ENCODE measurements at places on chromosomes 1 and 21. TPM values are rescaled to one million over a fixed set of nuclear protein-coding genes. Genes with fewer than 3 reads are reported as not detected.
A peak's percentile ranks its signal among the peaks of the same experiment; 100 is the strongest.

DNA sequence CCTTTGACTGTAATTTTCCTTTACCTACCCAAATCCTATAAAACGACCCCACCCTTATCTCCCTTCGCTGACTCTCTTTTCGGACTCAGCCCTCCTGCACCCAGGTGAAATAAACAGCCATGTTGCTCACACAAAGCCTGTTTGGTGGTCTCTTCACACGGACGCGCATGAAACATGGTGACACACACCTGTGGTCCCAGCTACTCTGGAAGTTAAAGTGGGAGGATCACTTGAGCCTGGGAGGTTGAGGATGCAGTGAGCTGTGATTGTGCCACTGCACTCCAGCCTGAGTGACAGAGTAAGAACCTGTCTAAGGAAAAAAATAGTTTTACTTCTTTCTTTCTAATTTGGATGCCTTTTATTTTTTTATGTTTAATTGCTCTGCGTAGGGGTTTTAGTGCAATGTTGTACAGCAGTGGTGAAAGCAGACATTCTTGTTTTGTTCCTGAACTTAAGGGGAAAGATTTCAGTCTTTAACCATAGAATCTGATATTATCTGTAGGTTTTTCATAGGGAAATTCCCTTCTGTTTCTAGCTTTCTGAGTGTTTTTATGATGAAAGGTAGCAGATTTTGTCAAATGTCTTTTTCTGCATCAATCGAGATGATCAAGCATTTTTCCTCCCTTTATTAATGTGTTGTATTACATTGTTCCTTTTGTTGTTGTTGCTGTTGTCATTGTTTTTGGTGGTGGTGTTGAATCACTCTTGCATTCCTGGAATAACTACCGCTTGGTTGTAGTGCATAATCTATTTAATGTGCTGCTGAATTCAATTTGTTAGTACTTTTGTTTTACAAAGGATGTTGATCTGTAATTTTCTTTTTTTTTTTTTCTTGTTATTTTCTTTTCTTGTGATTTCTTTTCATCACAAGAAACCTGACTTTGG, 497.4 kb downstream of the DISC1 start:
- DNase-seq = no peak

Gene TMEM269
- not detected for total RNA-seq

DNA sequence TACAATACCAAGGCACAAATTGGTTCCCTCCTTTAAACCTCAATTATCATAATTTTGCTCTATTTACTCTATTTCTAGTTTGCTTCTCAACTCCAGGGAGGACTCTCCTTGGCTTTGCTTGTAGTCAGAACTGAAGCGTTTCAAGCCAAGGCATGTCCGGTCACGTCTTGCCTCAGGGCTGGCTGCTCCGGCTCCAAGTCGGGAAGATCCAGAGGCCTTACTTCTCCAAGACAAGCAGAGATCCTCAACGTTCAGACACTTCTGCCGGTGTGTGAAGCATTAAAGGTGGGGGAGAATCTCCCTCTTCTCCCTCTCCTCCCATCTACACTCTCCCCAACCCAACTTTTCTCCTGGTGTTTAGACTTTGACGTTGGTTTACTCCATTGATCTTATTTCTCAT, 7.2 kb upstream of the HHAT start:
- DNase-seq = peak; percentile 58

Gene OR2L13
- not detected for total RNA-seq

Gene RGS1
- total RNA-seq = 62.4 TPM

GRCh38 chr1:27058966-27059669, 46.5 kb upstream of the TENT5B start:
- no peak for DNase-seq

DNA sequence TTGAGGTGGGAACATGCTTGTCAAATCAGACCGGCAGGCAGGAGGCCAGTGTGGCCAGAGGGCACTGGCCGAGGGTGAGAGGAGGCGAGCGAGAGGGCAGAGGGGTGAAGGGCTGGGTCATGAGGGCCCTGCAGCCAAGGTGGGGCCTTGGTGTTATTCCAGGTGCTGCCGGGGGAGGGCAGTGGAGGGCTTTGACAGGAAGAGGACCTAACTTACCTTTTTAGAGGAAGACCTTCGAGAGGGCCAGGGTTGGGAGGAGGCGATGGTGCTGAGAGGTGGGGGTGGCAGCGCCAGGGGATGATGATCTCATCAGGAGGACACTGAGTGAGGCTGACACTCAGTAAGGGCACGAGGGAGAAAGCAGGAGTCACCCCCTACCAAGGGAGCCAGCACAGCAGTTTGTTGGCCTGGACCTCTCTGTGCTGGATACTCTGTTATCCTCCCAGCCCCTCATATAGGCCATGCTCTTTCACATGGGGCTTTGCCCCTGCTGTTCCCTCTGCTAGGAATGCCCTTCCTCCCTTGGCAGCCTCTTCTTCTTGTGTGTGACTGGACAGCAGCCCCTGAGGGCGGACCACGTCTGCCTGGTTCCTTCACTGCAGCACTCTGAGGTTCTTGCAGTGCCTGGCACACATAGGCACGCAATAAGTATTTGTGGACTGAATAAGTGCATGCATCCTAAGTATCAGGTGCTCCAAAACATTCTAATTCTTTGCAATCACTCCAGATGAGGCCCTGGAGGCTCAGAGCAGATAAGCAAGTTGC, 7.5 kb upstream of the TTC22 start:
- DNase-seq = no peak

DNA sequence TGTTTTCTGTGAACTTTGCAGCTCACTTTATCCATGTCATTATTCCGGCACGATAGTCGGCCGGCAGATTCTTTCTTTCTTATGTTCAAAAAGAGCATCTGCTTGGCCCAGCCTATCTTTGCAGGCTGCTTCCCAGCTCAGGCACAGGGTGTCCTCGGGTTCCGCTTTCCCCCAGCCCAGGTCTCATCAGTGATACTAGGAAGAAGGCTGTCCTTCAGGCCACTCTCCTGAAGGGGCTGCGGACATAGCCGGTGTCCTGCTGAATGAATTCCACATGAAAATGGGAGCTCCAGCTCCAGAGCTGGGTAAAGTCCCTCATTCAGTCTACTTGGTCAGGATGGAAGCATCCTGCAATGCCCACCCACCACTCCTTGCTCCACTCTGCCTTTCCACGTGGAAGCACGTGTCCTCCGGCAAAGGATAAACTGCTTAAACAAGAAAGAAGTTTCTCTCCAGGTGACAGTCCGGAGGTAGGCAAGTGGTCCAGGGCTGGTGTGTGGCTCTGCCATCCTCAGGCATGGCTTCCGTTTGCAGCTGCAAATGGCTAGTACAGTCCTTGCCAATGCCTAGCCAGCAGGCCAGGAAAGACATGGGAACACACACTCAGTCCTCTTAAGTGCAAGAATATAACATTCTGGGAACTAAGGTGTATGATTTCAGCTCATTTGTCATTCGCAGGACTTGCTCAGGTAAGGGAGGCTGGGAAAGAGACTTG, 161.0 kb downstream of the TRIM33 start:
- no peak for DNase-seq

GRCh38 chr21:34811368-34811767, 142.6 kb downstream of the CLIC6 start:
- no peak for DNase-seq

DNA sequence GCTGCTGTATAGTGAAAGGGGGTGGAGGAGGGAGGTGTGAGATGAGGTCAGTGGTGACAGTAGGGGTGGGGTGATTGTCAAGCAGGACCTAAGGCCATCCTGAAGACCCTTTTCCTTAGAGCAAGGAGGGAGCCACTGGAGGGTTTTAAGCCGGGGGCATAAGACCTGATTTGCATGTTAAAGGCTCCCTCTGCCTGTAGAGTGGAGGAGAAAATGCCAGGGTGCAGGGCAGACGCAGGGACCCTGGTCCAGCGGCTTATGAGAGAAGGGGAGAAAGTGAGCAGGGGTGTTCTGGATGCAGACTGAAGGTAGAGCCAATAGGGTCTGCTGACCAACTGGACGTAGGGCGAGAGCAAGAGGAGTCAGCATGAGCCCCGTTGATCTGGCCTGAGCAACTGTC, 154.1 kb downstream of the TRABD2B start:
- no peak for DNase-seq
